ENCODE measurements at places on chromosomes 16 and 17. TPM values are rescaled to one million over a fixed set of nuclear protein-coding genes. Genes with fewer than 3 reads are reported as not detected.

DNA sequence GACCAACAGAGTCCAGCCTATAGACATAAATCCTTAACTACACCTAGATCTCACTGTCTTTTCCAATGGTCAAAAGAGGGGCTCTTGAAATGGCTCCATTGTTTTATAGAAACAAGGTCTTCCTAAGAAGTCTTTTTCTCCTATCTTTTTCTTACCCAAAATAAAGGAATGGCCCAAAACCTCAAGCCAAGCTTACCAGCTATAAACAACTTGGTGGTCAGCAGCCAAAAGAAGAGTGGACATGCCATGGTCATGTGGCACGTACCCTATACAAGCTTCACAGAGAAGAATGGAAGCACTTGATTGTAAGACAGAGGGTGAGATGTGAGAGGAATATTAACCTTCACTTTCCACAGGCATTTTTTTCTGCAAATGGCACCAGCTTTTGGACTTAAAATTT is 82.1 kb upstream of the GNAO1 start:
- DNase-seq: no peak
- H3K4me3 ChIP-seq: no peak overlapping the region
- peaks cover 18% of the 10 kb centered on the region for H3K4me1 ChIP-seq
- H3K27ac ChIP-seq: no peak overlapping the region

Gene PPP1R27
- 1.6 TPM for total RNA-seq

Gene BEAN1
- total RNA-seq: 4.2 TPM

DNA sequence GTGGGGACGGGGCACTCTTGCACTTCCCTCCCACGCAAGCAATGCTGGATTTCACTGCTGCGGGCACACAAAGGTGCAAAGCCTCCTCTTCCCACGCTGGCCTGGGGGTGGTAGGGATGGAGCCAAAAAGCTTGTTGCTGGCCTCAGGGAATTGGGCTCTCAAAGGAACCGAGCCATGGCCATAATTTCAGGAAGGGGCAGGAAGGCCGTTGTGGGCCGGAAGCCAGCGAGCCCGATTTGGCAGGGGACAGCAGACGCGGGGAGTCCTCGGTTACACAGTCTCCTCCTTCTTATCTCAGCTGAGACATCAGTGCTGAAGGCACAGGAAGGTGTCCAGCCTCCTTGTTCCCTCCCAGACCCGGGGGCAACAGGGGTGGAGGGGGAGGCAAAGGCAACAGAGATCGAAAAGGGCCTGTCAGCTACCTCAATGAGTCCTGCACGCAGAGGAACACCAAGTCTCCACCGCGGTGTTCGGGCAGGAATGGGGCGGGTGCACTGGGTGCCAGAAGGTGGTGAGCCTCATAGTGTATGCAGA is 59.5 kb downstream of the SLFN11 start:
- no peak overlapping the region for H3K27ac ChIP-seq
- H3K27me3 ChIP-seq: no peaks in the 10 kb centered on the region
- no peak for DNase-seq
- H3K4me1 ChIP-seq: peaks cover 7% of the 10 kb centered on the region
- no peaks in the 10 kb centered on the region for H3K36me3 ChIP-seq
